ENCODE measurements at places on chromosomes 3 and 15. TPM values are rescaled to one million over a fixed set of nuclear protein-coding genes. Genes with fewer than 3 reads are reported as not detected.
A peak's percentile ranks its signal among the peaks of the same experiment; 100 is the strongest.

- H3K36me3 ChIP-seq: no peaks in the 10 kb centered on the region
- DNase-seq: no peak
- peaks cover 48% of the 10 kb centered on the region for H3K27me3 ChIP-seq
Observed at GRCh38 chr15:45107941-45108630, 5.9 kb downstream of the DUOX2 start.

- H3K27me3 ChIP-seq: peaks cover 26% of the 10 kb centered on the region
- peaks cover 5% of the 10 kb centered on the region for H3K4me1 ChIP-seq
- DNase-seq: peak; percentile 92
- H3K4me3 ChIP-seq: peak overlapping the region; percentile 90
- H3K27ac ChIP-seq: no peak overlapping the region
Observed at GRCh38 chr3:13896473-13897154, 16.7 kb upstream of the WNT7A start.

The SLCO2A1 gene
- 1.6 TPM for total RNA-seq

GRCh38 chr15:78408355-78408640, 29.7 kb upstream of the IREB2 start:
- H3K36me3 ChIP-seq: no peaks in the 10 kb centered on the region
- DNase-seq: no peak
- no peaks in the 10 kb centered on the region for H3K4me1 ChIP-seq
- H3K27ac ChIP-seq: no peak overlapping the region
- H3K27me3 ChIP-seq: no peaks in the 10 kb centered on the region

- no peak for DNase-seq
- no peak overlapping the region for H3K27ac ChIP-seq
- no peaks in the 10 kb centered on the region for H3K4me1 ChIP-seq
- H3K36me3 ChIP-seq: no peaks in the 10 kb centered on the region
Observed at GRCh38 chr3:59316688-59317275, 267.0 kb upstream of the CFAP20DC start.

- no peaks in the 10 kb centered on the region for H3K27me3 ChIP-seq
- no peak overlapping the region for H3K27ac ChIP-seq
- no peak overlapping the region for H3K4me3 ChIP-seq
- no peaks in the 10 kb centered on the region for H3K4me1 ChIP-seq
Observed at GRCh38 chr3:56314842-56315241, 153.4 kb downstream of the ERC2 start.

- no peak overlapping the region for H3K4me3 ChIP-seq
- H3K36me3 ChIP-seq: no peaks in the 10 kb centered on the region
- no peaks in the 10 kb centered on the region for H3K27me3 ChIP-seq
- peaks cover 87% of the 10 kb centered on the region for H3K4me1 ChIP-seq
- H3K27ac ChIP-seq: peak overlapping the region; percentile 83
Observed at GRCh38 chr3:172137287-172138192, 98.2 kb downstream of the FNDC3B start.

DNA sequence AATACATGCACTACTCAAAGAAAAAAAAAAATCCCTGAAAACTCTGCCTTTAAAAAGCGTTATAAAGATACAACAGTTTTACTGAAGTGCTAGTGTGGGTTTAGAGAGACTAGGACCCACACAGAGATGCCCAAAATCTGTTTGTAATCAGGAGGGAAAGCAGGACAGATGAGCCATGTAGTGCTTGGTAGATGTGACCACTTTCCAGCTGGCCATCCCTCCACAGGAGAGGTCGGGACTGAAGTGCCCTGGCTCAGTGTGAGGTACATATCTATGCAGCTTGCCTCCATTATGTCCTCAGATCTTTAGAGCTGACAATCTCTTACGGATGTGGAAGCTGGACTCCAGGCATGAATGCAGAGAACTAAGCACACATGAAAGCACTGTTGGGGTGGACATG, 57.5 kb upstream of the NANOGP8 start:
- no peak for DNase-seq
- H3K4me3 ChIP-seq: no peak overlapping the region
- H3K27ac ChIP-seq: no peak overlapping the region
- no peaks in the 10 kb centered on the region for H3K4me1 ChIP-seq
- H3K27me3 ChIP-seq: no peaks in the 10 kb centered on the region
